DMS53 (cell line): ENCODE measurements at places on chromosomes 3 and 15.
A peak's percentile ranks its signal among the peaks of the same experiment; 100 is the strongest.

DNA sequence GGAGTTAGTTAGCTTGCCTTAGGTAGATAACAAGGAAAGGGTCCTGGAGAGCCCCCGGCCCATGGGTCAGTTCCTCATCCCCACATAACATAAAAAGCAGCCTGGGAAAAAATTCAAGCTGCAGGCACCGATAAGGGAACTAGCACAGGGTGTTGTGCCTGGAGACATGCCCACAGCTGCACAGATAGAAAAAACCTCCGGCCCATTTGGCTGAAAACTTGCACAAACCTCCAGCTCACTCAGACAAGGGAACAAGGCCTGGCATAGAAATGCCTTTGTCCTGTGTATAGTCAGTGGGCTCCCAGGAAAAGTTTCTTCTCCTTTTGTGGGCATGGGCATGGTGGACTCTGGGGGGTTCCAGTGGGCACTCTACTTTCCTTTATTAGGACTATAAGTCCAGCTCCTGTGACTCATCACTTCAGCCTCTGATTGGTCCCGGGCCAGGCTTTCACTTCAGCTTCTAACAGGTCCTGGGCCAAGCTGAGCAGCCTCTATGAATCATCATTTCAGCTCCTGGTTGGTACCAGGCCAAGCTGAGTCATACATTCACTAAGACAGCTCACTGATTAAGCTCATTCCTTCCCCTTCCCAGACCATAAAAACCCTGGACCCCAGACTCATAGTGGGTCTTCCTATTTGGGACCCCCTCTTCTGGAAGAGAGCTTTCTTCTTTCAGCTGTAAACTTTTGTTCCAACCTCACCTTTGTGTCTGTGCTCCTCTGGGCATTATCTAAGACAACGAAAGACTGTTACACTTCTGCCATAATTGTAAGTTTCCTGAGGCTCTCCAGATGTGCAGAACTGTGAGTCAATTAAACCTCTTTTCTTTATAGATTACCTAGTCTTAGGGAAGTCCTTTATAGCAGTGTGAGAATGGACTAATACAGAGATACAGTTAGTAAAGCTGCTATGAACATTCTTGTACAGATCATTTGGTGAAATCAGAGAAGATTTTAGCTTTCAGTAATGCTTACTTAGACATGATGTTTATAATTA is 348.0 kb upstream of the DPPA4 start:
- peak; percentile 81 for DNase-seq

DNA sequence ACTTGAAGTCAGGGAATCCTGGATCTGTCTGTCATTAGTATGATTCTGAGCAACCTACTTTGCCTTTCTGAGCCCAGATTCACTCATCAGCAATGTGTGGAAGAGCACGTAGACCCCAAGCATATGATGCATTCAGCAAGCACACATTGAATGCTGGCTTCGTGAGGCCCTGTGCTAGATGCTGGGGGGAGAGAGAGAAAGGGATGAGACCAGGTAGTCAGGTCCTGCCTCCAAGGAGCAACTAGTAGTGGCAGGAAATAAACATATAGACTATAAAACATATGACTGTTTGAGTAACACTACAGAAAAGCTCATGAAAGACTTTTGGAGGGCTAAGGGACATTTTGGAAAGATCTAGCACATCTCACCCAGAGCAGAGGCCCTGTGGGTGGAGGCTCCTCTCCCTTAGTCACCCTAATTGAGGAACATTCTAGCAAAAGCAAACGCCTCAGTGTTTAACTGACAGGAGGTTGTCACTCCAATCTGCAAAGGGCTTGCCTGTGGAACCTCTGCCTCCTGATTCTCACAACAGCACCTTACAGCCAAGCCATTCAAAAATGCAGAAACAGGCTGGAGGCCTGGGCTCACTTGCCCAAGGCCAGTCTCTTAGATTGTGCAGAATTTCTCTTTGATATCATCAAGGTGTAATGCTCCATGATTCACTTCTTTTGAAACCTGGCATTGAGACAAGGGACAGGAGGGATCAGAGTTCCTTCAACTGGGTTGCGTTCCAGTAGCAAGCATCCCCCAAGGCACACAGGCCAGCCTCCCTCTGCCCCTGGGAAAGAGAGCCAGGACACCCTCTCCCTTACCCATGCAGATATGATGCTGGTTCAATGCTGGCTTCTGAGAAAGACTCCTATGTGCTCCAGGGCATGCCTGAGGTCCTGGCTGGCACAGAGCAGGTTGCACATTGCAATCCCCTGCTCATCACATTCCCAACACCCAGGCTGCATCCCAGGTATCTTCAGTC is 26.1 kb downstream of the STARD5 start:
- no peak for DNase-seq

- no peak for DNase-seq
Measured at GRCh38 chr3:53989451-53989850, 97.8 kb upstream of the SELENOK start.

DNA sequence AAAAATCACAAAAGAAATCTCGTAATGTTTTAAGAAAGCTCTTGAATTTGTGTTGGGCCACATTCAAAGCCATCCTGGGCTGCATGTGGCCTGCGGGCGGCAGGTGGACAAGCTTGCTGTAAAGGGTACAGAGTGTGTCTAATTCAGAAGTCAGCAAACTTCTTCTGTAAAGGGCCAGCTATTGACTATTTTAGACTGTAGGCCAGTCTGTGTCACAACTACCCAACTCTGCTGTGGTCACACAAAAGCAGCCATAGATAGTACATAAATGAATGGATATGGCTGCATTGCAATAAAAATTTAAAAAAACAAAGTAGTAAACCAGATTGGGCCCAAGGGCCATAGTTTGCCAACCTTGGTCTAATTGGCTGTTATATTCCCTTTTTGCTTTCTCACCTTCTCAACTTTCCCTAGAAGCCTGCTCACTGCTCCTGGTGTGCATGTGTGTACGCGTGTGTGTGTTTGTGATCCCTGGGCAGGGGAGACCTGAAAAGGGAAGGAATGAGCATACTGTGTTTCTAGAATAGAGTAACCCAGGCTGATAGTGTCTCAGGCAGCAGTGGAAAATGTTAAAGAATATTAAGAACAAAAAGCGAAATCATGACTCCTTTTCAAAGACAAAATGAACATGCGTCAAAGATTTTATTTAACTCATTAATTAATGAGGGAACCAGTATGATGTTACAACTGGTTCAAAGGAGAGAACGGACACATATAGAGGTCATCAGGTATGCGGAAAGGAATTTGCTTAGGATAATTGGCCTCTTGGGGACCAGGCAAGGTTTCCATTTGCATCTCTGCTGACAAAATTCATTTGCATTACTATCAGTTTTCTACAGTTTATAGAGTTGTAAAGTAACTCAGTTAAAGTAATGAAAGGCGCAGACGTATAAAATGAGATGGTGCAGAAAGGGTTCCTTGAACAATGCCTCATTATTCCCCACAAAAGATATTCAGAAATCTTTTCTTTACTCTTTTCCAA is 248.0 kb downstream of the THSD4 start:
- DNase-seq = no peak

DNA sequence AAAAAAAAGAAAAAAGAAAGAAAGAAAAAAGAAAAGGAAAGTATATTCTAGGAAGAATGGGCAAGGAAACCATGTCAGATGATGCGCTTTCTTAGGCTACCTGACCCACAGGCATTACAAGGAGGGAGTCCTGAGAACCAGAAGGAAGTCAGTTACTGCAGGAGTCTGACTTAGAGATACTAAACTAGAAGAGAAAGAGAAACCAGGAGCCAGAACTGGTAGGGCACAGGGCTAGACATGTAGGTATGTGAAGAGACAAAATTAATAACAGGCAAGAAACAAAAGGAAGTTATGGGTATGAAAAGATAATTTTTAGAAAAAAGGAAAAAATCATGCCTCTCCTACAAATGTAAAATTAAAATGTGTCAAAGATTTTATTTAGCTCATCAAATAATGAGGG is 63.3 kb upstream of the LRRN1 start:
- no peak for DNase-seq

- no peak for DNase-seq
Measured at GRCh38 chr3:42800251-42800650, 4.0 kb downstream of the HIGD1A start.

- DNase-seq = peak; percentile 84
Measured at GRCh38 chr15:39920510-39921273, 626 bp upstream of the GPR176 start.

- no peak for DNase-seq
Measured at GRCh38 chr3:5465183-5465582, 277.7 kb downstream of the EDEM1 start.

GRCh38 chr15:82663186-82663600 is 16.0 kb upstream of the CPEB1 start:
- DNase-seq = peak; percentile 29

GRCh38 chr3:123258811-123259420 is 57.2 kb downstream of the SEC22A start:
- peak; percentile 72 for DNase-seq
